ENCODE measurements at places on chromosomes 1 and 21.
A peak's percentile ranks its signal among the peaks of the same experiment; 100 is the strongest.

GRCh38 chr1:83097715-83098114 is 901.2 kb downstream of the TTLL7 start:
- H3K27me3 ChIP-seq = no peaks in the 10 kb centered on the region
- H3K4me1 ChIP-seq = peaks cover 3% of the 10 kb centered on the region
- H3K27ac ChIP-seq = no peak overlapping the region
- no peaks in the 10 kb centered on the region for H3K36me3 ChIP-seq

GRCh38 chr1:6269296-6269695 is 8.4 kb upstream of the GPR153 start:
- H3K4me3 ChIP-seq = no peak overlapping the region
- no peaks in the 10 kb centered on the region for H3K4me1 ChIP-seq
- DNase-seq = no peak
- no peak overlapping the region for H3K27ac ChIP-seq

DNA sequence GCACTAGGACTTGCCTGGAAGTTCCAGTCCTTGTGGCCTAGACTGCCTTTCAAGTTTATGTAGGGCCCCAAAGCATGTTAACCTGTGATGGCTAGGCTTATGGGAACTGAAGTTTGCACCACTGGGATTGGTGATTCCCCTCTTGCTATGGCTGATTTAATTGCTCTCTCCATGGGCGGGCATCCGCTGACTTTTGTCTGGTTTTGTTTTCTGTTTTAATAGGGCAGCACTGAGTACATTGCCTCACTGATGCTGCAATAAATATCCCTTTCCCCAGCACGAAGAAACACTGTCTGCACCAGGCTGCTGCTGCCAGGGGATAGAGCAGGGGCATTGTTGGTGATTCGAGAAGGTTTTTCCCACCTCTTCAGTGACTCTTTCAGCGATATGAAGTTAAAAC is 73.3 kb upstream of the PDE4B start:
- no peaks in the 10 kb centered on the region for H3K27me3 ChIP-seq
- H3K27ac ChIP-seq = no peak overlapping the region

GRCh38 chr1:3415260-3416090 is 39.0 kb upstream of the ARHGEF16 start:
- no peaks in the 10 kb centered on the region for H3K4me1 ChIP-seq
- no peak overlapping the region for H3K27ac ChIP-seq
- no peaks in the 10 kb centered on the region for H3K36me3 ChIP-seq
- no peaks in the 10 kb centered on the region for H3K27me3 ChIP-seq

- H3K27me3 ChIP-seq = peaks cover 13% of the 10 kb centered on the region
- no peak overlapping the region for H3K27ac ChIP-seq
- peaks cover 2% of the 10 kb centered on the region for H3K4me1 ChIP-seq
- no peak for DNase-seq
- no peaks in the 10 kb centered on the region for H3K36me3 ChIP-seq
Measured at GRCh38 chr1:7938070-7938469, 2.6 kb downstream of the TNFRSF9 start.

- peak; percentile 56 for DNase-seq
- H3K4me1 ChIP-seq = no peaks in the 10 kb centered on the region
- no peak overlapping the region for H3K27ac ChIP-seq
- H3K4me3 ChIP-seq = no peak overlapping the region
- no peaks in the 10 kb centered on the region for H3K27me3 ChIP-seq
- H3K36me3 ChIP-seq = no peaks in the 10 kb centered on the region
Measured at GRCh38 chr1:150764617-150765101, 919 bp downstream of the CTSS start.

DNA sequence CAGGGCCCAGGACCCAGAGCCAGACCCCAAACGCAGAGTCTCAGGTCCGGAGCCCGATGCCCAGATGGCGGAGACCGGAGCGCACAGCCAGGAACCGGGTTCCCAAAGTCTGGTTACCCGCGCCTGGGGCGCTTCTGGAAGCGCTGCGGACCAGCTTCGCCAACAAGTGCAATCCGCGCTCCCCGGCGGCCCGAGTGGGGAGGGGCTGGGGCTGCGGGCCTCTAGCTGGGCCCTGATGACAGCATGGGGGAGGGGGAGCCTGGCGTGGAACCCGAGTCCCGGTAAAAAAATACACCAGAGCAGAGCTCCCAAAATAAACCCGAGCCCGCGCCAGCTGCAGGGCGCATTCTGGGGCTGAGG is 494 bp downstream of the NT5C1A start:
- no peaks in the 10 kb centered on the region for H3K36me3 ChIP-seq
- no peak overlapping the region for H3K27ac ChIP-seq
- H3K27me3 ChIP-seq = peaks cover 43% of the 10 kb centered on the region

DNA sequence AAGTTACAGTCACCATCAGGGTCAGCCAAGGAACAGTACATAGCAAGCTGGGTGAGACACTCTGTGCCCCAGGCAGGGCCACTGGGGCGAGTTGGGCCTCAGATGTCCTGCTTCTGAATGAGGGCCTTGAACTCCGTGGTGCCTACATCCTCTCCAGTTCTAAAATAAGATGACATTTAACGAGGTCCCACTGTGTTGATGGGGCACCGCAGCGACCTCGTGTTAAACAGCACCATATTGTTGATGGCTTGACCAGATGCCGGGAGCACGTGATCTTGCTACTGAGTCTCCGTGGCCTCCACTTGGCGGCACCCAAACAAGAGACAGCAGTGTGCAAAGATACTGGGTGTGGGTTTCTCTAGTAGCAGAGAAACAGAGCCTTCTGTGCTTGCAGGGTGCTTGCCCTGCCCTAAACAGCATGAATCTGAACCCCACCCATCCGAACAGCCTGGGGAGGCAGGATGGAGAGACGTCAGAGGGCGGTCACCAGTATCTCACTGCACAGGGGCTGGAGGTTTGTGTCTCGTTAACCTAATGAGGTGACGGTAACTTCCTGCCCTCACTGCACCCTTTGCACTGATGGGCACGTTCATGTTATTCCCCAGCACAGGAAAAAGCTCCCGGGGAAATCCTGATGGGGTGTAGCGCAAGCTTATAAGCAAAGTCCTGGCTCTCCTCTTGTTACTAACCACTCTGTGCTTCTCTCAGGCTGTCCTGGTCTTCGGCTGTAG is 324.4 kb downstream of the AJAP1 start:
- H3K27me3 ChIP-seq = no peaks in the 10 kb centered on the region
- H3K36me3 ChIP-seq = no peaks in the 10 kb centered on the region
- H3K4me1 ChIP-seq = no peaks in the 10 kb centered on the region

DNA sequence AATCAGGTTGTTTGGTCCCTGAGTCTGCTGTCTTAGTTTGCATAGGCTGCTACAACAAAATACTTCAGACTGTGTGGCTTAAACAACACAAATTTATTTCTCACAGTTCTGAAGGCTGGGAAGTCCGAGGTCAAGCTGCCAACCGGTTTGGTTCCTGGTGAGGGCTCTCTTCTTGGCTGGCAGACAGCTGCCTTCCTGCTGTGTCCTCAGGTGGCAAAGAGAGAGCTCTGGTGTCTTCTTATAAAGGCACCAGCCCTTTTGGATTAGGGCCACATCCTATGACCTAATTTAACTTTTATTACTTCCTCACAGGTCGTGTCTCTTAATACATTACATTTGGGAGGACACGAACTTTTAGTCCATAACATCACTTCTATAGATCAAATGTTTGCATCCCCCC is 89.6 kb upstream of the CD34 start:
- H3K4me3 ChIP-seq = no peak overlapping the region
- no peak for DNase-seq
- H3K27me3 ChIP-seq = no peaks in the 10 kb centered on the region
- no peaks in the 10 kb centered on the region for H3K4me1 ChIP-seq

DNA sequence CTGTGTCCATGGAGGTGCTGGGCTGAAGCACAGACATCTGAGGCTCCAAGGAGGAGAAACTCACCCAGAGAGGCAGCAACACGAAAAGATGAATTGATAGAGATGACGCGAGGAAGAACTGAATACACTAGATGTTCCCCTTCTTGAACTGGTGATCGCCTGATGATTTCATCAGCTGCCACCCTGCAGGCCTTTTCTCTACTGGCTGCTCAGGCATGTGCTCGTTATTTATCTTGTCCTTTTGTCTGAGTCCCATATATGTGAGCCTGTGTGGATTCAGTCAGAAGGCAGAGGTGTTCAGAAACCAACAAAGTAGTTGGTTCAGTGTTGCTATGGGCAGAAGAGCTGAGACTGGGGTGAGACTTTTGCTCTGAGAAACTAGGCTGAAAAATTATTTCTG is 104.2 kb downstream of the SPATA46 start:
- no peaks in the 10 kb centered on the region for H3K36me3 ChIP-seq
- no peak overlapping the region for H3K27ac ChIP-seq

- peak; percentile 85 for DNase-seq
- H3K4me3 ChIP-seq = peak overlapping the region; percentile 25
- no peaks in the 10 kb centered on the region for H3K27me3 ChIP-seq
Measured at GRCh38 chr21:46498335-46499050, 39.8 kb downstream of the DIP2A start.

DNA sequence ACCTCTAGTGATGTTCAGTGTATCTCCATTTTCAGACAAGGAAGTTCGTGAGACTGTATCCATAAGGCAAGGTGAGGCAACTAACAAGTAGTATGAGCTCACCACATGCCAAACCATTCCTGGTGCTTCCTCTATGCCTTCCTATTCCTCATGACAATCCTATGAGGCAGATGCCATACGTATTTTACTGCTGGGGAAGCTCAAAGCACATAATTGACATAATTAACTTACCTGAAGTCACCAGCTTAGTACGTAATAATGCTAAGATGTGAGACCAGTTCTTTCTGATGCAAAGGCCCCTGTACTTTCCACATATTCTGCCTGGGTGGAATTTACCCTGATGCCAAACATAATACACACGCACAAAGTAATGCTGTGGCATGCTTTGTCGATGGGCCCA is 83.6 kb upstream of the NFIA start:
- DNase-seq = peak; percentile 90
- H3K27me3 ChIP-seq = no peaks in the 10 kb centered on the region
- no peaks in the 10 kb centered on the region for H3K4me1 ChIP-seq
- no peak overlapping the region for H3K27ac ChIP-seq

DNA sequence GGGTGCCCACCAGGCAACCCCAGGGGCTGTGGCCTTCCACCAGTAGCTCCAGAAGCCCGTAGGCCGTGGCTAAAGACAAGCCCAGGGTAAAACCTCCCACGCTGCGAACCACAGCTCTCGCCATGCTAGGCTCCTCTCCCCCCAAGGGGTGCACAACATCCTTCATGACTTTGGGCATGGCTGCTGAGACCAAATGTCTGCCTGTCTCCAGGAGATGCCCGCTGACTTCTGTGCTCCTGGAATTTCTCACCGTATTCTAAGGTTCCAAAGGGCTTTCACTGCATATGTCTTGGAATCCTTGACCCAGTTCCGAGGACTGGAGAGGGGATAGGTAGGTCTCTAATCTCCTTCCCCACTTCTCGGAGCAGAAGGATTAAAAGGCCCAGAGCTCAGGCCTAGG is at the start of the genes DCST1 and DCST2:
Gene DCST1 (plus strand): TSS at position 301 of the 400 bp plus-strand sequence. CDS start 213 bp downstream, outside the sequence.
Gene DCST2 (minus strand): TSS at position 258 of the 400 bp plus-strand sequence. CDS start 80 bp downstream, at position 178.
- H3K27me3 ChIP-seq = no peaks in the 10 kb centered on the region
- no peaks in the 10 kb centered on the region for H3K36me3 ChIP-seq
- H3K27ac ChIP-seq = no peak within 1 kb of the TSS
- H3K4me3 ChIP-seq = no peak within 1 kb of the TSS
- peaks cover 6% of the 10 kb centered on the region for H3K4me1 ChIP-seq

GRCh38 chr1:156641761-156642264 is at the start of gene BCAN:
BCAN (plus strand) TSS chr1:156642117; CDS start chr1:156646055, 3,938 bp downstream.
- H3K36me3 ChIP-seq = no peaks in the 10 kb centered on the region
- peaks cover 51% of the 10 kb centered on the region for H3K27me3 ChIP-seq
- H3K4me3 ChIP-seq = no peak within 1 kb of the TSS
- DNase-seq = peak; percentile 13
- peaks cover 17% of the 10 kb centered on the region for H3K4me1 ChIP-seq

DNA sequence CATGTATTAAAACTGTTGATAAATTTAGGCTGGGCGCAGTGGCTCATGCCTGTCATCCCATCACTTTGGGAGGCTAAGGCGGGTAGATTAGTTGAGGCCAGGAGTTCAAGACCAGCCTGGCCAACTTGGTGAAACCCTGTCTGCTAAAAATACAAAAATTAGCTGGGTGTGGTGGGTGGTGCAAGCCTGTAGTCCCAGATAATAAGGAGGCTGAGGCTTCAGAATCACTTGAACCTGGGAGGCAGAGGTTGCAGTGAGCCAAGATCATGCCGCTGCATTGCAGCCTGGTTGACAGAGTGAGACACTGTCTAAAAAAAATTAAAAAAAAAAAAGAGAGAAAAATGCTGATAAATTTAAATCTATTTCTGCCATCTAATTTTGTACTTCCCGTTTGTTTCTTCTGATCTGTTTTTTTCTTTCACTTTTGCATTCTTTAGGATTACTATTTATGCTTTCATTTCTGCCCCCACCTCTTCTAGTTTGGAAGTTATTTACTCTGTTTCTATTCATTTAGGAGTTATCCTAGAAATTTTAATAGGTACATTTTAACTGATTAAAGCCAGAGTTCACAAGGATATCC is 3.2 kb upstream of the DENND1B start:
- H3K36me3 ChIP-seq = no peaks in the 10 kb centered on the region
- H3K4me3 ChIP-seq = no peak overlapping the region
- no peak overlapping the region for H3K27ac ChIP-seq
- DNase-seq = no peak
- H3K4me1 ChIP-seq = peaks cover 7% of the 10 kb centered on the region
- no peaks in the 10 kb centered on the region for H3K27me3 ChIP-seq

DNA sequence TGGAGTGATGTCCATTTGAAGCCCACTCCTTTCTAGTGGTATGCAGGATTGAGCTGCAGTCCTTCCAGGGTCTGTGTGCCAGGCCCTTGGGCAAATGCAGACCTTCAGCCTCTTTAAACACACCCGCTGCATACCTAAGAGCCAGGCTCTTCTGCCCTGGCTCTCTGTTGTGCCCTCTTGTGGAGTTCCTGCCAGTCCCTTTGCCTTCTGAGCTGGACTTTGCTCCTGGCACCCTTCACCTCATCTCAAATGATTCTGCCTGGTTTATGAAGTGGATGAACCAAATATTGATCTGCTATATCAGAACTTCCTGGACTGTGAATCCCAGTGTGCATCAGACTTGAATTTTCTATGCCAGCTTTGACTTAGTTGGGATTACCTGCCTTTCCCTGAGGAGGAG is 158.8 kb downstream of the URB2 start:
- H3K4me1 ChIP-seq = no peaks in the 10 kb centered on the region
- H3K27ac ChIP-seq = no peak overlapping the region
- H3K4me3 ChIP-seq = no peak overlapping the region
- no peak for DNase-seq
- H3K36me3 ChIP-seq = peaks cover 2% of the 10 kb centered on the region

DNA sequence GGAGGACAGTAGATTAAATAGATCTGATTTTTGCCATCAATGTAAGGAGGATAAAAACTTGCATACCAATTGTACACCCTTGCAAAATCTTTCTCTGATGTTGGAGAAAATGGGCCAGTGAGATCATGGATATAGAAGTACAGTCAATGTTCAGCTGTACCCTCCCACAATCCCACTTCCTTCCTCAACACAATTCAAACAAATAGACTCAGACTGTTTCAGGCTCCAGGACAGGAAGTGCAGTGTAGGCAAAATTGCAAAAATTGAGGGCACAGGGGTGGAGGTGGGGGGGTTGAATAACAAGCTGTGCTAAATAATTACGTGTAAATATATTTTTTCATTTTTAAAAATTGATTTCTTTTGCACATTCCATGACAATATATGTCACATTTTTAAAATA is 3.9 kb upstream of the IFI44 start:
- no peak overlapping the region for H3K27ac ChIP-seq
- H3K4me1 ChIP-seq = no peaks in the 10 kb centered on the region
- H3K4me3 ChIP-seq = no peak overlapping the region
- DNase-seq = no peak
- H3K36me3 ChIP-seq = no peaks in the 10 kb centered on the region

- no peaks in the 10 kb centered on the region for H3K27me3 ChIP-seq
- no peak overlapping the region for H3K4me3 ChIP-seq
- no peak for DNase-seq
- H3K27ac ChIP-seq = no peak overlapping the region
Measured at GRCh38 chr1:102595106-102595505, 513.2 kb downstream of the COL11A1 start.
